COR-L47 (cell line): ENCODE measurements at places on chromosomes 3 and 15.

- no peak for DNase-seq
These were observed 425.4 kb downstream of the PLOD2 start for GRCh38 chr3:145735631-145736030.

DNA sequence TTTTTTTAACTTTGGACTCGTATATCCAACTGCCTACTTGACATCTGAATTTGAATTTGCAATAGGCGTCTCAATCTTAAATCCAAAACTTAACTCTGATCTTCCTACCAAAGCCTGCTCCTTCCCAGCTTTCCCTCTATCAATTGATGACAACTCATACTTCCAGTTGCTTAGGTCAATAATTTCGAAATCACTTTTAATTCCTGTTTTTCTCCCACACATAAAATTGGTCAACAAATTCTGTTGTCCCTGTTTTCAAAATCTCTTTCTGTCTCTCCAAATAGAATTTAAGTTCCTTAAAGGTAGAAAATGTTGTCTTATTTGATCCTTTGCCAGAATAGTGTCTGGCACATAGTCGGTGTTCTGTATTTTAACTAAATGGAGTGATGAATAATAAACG is 332.4 kb downstream of the SATB1 start:
- no peak for DNase-seq

- DNase-seq, result no peak
These were observed 25.5 kb downstream of the CHP1 start for GRCh38 chr15:41256577-41257038.

DNA sequence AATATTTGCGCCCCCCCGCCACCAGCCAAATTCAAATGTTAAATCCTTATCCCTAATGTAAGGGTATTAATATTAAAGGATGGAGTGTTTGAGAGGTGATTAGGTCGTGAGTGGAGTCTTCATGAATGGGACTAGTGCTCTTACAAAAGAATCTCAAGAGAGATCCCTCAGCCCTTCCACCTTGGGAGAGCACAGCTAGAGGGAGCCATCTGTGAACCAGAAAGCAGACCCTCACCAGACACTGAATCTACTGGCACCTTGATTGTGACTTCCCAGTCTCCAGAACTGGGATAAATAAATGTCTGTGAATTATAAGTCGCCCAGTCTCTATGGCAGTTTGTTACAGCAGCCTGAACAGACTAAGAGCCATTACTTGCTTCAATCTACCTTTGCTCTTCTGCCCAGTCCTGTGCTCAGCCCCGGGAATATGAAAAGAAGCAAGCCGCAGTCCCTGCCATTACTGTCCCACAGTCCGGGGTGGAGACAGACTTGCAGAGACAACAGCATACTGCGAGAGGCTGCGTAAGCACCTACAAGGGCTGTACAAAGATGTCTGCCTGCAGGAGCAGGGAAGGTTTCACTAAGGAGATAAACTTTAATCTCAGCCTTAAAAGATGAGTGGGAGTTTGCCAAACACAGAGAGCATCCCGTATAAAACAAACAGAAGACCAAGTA is 110.7 kb upstream of the TMCO5A start:
- DNase-seq, result no peak

GRCh38 chr15:43941555-43941954 is 114.8 kb downstream of the WDR76 start:
- DNase-seq, result no peak

- no peak for DNase-seq
These were observed 204.2 kb downstream of the GHSR start for GRCh38 chr3:172244011-172244410.
